ENCODE measurements at places on chromosomes 11 and 22.

DNA sequence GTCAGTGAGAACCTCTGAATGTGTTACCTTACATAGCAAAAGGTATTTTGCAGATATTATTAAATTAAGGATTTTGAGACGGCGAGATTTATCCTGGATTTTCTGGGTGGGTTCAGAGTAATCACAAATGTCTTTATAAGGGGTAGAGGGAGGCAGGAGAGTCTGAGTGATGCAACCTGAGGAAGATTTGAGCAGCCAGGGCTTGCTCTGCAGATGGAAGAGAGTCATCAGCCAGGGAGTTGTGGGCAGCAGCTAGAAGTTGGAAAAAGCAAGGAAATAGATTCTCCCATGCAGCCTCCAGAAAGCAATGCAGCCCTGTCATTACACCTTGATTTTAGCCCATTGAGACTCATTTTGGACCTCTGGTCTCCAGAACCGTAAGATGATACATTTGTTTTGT is 4.1 kb upstream of the WDR74 start:
- no peak for DNase-seq

- DNase-seq: no peak
Measured at GRCh38 chr22:19036523-19037273, 85.5 kb downstream of the DGCR2 start.

DNA sequence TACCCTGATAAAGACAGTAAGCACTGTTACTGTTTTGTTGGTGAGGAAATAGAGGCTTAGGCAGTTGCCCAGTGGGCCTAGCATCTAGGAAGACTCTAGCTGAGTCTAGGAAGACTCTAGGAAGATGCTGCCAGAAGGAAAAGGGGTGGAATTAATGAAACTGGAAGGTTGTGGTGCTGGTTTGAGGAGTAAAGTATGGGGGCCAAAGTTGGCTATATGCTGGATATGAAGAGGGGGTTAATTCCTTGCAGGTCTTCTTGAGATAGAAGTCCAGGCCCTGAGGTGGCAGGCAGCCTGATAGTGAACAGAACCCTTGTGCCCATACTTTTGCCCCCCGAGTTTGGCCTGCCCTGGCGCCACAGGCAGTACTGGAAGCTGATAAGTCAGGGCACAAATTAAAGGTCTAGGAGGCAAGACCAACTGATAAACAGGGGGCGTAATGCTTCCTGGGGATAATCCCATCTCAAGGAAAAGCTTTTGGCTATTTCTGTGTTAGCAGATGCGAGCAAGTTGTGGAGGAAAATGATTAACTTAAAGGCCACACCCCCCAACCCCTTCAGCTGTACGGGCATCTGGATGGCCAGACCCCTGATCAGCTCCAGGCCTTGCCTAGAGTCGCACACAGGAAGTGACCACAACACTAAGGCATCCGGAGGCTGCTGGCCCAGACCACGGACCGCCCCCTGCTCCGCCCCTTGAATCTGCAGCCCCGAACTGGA is 3.1 kb downstream of the ILK start:
- no peak for DNase-seq

- no peak for DNase-seq
Measured at GRCh38 chr22:41619979-41620588, 759 bp downstream of the DESI1 start.

DNA sequence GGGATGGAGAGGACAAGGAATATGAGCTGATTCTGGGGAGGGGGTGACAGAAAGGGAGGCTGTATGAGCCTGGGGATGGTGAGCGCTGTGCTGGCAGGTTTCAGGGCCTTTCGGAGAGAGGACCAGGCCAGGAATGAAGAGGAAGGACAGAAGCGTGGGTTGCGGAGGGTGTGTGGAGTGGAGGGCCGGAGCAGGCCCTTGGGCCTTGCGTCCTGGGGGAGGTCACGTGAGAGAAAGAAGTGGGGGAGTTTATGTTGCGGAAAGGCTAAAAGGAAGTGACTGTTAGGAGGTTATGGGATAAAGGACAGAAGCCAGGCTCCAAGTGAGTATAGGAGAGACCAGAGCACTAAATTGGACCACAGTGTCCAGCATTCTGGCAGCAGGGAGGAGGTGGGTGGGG is 17.5 kb downstream of the BCR start:
- DNase-seq: no peak

- no peak for DNase-seq
Measured at GRCh38 chr11:23772081-23772480, 724.8 kb upstream of the LUZP2 start.

DNA sequence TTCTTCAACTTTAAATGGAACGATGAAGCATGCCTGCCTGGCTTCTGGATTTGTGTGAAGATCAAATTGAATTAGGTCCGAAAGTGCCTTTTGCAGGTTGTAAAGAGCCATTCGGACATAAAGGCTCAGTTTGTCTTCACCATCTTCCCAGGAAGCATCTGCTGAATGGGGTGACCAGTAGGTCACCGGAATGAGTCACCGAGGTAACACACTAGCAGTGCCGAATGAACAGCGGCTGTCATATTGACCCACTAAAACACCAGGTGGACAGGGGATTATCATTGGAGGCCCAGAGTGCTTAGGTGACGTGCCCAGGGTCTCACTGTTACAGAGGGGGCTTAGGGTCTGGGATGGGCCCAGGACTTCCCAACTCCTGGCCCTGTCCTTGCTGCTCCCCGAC is 43.1 kb upstream of the MYH9 start:
- DNase-seq: no peak

DNA sequence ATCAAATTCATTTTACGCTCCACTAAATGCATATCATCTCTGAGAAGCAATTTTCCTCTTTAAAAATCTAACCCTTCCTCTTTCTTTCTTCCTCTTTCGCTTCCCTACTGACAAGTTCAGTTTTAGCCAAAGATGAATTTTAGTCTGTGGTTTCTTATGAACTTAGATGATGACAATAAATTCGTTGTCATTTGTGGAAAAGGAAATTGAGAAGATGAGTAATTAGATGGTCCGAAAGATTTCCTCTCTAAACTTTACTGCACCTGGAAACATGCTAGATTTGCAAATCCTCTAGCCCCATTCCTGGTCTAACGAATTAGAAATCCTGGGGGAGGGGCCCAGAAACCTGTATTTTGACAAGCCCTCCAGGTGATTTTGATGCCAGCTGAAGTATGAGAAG is 855.4 kb upstream of the CHORDC1 start:
- no peak for DNase-seq

GRCh38 chr11:134395002-134395401 is 17.0 kb downstream of the B3GAT1 start:
- no peak for DNase-seq

GRCh38 chr11:65452806-65453490 is 30.4 kb downstream of the NEAT1 start:
- no peak for DNase-seq

- DNase-seq: no peak
Measured at GRCh38 chr11:31001427-31001826, 368.1 kb downstream of the DCDC1 start.

DNA sequence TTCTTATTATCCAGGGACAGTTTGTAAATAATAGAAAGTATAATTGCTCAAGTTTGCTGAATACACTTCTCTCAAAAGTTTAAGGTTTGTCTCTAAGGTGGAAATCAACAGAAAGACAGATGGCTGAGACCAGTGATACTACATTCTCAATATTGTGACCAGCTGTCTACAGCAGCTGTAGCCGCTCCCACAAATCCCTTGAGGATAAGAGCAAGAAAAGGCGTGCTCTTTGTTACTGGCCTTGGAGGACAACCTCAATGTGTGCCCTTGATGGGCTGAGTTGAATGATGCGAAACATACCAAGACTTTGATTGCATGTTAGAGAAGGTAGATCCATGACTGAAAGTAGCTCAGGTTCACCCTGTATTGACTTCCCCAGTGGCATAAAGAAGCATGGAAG is 6.1 kb downstream of the OR6M1 start:
- DNase-seq: no peak

DNA sequence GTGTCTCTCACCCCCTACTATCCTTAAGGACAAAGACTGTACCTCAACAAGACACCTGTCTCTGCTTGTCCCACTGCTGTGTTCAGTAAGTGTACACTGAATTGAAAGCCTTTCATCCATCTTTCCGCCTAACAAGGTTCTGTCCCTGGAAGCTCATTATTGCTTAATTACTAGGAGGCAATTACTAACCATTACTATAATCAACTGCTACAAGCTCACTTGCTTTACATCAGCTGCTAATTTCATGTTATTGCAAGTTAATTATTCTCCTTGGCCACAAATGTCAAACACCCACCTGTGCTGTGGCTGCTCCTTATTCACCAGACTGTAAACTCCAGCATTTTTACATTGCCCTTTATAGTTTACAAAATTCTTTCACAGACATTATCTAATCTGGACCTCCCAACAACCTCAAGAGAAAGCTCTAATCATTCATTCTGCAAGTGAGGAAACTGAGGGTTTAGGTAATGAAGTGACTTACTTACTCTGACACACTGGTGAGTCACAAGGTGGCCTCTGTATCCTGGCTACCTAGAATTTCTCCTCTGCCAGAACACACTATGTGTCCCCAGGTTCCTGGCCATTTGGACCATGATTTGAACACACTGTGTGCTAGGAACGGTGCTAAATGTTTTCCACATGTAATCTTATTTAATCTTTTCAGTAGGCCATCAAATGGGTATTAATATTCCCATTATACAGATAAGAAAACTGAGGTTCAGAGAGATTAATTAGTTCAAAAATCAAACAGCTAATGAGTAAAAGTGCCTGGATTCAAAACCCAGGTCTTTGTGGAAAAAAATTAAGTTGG is 66.7 kb downstream of the RAB30 start:
- DNase-seq: no peak

- DNase-seq: no peak
Measured at GRCh38 chr11:96229354-96229977, 113.5 kb downstream of the MAML2 start.

GRCh38 chr22:28658448-28658847 is 21.2 kb downstream of the TTC28 start:
- no peak for DNase-seq

DNA sequence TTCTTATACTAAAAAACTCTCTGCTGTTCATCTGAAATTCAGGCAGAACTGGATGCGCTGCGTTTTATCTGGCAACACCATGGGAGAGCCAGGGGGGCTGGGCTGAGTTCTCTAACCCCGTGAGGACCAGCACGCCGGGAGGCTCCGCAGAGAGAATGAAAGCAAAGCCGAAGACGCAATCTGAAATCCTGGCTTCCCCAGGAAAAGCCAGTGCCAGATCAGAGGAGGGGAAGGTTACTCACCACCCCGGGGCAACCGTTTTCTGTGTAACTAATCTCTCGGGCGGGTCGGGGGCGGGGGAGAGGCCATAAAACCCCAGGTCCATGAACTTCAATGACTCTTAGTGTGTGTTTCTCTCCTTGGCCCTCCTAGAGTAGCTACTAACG is 99.4 kb downstream of the SHANK2 start:
- no peak for DNase-seq

- DNase-seq: no peak
Measured at GRCh38 chr11:35276396-35277145, 137.6 kb downstream of the CD44 start.

GRCh38 chr11:111091321-111091938 is 154.1 kb upstream of the POU2AF2 start:
- no peak for DNase-seq
